ENCODE measurements at places on chromosomes 1 and 21.

DNA sequence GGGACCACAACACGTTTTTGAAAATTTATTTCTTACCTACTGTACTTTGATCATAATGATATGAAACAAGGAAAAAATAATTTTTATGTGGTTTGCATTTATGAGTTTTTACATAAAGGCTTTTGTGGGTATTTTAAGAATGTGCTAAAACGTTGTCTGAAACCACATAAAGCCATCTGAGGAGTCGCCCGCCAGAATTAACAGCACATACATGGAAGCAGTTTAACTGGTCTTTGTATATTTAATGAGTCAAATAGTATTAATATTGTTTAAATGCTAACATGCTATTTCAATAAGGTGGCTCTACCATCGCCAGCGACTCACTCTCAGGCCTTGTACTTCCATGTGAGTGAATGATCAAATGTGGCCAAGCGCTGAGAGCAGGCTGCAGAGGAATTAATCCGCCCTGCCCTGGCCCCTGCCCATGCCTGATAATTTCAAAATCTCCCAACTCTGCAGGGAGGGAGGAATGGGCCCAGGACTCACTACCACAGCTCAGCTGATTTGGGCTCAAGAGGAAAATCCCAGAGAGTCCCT, 49.6 kb downstream of the SLC66A1 start:
- DNase-seq, result no peak

- no peak for DNase-seq
Observed at GRCh38 chr1:228446852-228447251, 30.2 kb upstream of the TRIM17 start.

DNA sequence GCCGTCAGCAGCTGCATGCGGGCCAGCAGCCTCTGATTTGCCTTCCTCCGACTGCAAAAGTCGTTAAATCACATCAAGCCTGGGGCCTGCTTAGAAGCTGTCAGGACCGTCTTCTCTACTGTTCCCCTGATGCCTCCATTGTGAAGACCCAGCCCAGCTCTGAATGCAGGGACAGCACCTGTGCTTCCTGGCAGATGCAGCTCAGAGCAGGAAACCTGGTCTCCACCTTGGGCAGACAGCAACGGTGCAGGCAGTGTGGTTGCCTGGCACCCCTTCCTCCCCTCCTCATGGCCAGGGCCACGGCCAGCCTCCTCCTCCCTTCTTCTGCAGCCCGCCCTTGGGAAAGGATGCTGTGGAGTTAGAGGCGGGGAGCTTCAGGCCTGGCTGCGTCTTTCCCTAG, 92.3 kb upstream of the COL6A1 start:
- DNase-seq, result no peak

DNA sequence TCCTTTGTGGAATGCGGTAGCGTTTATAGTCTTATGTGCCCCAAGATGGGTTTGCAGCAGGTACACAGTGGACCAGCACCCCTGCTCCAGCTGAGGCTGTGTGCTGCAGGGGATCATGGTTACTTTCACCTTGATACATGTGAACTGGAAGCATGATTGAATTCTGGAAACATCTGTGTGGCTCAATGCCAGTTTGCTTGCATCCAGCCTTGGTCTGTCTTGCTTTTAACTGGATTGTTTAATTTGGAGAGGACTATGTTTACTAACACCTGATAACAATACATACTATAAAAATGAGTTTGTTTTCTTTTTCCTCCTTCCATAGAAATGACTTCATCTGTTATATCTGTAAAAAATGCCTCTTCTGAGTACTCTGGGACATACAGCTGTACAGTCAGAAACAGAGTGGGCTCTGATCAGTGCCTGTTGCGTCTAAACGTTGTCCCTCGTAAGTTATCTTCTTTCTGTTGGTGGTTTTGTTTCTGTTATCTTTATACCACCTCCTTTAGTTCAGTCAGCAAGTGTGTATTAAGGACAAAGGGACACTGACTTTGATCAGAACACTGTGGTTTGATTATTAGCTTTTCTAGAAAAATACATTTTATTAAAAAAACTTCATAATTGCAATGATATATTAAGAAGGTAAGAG, 47.7 kb downstream of the CXADR start:
- no peak for DNase-seq

- DNase-seq, result no peak
Observed at GRCh38 chr1:225767634-225768540, 9.7 kb upstream of the SRP9 start.

GRCh38 chr1:247681288-247681897, 1.9 kb upstream of the OR13G1 start:
- DNase-seq, result peak; percentile 34

GRCh38 chr21:41932191-41932575, 21.6 kb downstream of the C2CD2 start:
- DNase-seq, result peak; percentile 16

DNA sequence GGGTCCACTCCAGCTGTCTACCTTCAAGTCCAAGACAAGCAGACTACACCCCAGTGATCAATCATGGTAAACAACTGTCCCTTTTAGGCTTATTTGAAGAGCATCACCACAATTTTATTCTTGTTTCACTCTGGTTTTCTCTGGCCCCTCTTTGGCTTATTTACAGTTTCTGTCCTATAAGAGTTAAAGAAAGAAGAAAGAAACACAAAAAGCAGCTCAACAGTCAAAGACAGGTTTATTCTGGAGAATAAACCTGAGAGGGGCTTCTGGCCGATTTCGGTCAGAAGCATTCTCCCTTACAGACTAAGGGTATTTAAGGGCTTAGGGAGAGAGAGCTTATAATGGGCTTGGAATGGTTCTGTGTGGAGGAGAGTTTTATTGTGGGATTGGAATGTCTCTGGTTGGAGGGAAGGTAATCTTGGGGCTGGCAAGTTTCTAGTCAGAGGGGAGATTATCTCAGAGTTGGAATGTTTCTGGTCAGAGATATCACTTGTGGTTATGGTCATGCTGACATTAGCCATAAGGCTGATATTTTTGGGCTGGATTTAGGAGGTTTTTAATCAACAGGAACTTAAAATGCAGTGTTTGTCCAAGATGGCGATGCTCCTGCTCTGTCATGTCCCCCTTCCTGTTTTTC, 161.0 kb downstream of the URB2 start:
- DNase-seq, result no peak

DNA sequence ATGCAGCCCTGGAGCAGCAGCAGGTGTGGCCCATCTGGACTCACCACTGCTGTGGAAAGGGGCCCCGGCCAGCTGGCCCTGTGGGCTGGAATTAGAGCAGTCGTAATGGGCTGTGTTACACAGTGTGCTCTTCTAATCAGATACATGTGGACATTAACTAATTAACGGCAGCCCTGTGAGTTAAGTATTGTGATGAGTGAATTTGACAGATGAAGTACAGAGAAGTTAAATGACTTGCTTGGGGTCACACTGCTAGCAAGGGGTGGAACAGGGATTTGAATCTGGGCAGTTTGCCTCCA, 58.6 kb downstream of the MDM4 start:
- no peak for DNase-seq

DNA sequence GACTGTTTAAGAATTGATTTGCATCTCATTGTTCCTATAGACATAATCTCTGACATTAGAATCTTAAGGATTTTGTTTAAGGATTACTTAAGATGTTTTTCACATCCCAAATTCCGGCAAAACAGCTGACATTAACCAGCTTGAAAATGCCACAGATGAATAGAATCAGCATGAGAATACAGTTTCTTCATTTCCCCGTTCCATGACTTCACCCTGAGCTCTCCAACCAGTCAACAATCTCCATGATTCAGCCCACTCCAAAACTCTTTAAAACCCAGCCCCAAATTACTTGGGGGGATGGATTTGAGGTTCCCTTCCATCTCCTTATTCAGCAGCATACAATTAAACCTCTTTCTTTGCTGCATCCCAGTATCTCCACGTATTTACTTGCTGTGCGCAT, 201.0 kb downstream of the LYPLAL1 start:
- no peak for DNase-seq

DNA sequence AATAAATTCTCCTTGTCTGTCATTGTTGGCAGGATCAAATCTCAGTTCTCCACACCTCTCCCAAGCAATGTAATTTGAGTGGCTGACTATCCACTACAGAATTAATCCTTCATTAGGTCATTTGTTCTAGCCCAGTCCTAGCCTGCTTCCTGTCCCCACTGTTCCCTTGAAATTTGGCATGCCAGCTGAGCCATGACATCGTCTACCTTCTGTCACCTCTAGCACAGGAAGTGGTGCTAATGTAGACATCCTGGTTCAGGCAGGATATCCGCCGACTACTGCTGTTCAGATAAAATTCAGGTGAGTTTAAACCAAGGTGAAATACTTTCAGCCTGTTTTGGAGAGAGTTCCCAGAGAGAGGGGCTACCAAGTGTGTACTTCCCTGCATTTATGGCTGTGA, 5.9 kb downstream of the CHRM3 start:
- no peak for DNase-seq

GRCh38 chr1:27496604-27497155, 6.7 kb upstream of the WASF2 start:
- DNase-seq, result no peak

DNA sequence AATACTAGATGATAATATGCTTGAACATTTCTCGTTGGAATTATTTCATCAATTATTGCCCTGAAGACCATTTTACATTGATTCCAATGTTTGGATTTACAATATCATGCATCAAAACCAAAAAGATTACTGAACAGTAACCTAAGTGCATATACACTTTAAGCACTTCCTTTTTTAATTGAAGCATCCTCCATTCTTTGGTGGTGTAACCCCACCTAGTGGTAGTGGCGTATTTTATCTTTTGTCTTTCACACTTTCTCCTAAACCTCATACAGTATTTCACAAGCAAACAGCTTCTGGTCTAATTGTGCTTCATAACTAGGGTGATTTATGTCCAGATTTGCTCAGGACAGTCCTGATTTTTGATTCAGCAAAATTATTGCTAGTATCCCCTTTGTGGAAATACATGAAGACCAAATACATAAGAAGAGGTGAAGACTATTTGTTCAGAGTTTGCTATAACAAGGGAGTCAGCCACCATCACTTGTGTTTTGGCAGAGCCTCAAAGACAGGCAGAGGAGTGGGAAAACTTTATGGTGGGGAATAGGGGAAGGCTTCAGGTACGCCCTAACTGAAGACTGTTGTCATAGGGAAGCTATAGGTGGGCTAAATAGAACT, 3.4 kb upstream of the NVL start:
- peak; percentile 50 for DNase-seq

DNA sequence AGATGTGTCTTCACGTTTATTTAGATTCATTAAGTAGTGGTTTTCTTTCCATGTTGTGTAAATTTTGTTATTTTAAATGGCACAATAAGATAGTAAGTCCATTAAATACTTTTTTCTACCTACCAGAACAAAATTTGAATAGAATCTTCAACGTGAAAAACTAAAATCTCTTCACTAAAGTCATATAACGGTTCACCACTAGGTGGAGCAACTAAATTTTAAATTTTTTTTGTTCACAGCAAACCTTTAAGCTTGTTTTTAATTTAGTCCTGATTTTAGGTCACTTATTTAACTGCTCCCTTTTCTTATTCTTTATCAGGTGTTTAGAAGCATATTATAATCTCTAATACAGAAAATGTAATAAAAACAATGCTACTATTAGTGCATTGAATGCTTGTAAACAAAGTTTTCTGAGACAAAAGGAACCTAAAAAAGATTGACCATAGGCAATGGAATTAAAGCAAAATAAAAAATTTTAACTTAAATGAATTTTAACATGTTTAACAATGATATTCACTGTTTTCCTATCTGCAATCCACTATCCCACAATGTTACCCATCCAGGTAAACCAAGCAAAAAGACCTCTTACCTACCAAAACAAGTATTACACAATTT, 28.3 kb upstream of the PKN2 start:
- DNase-seq, result peak; percentile 17

- DNase-seq, result no peak
Observed at GRCh38 chr1:67586596-67586995, 98.4 kb upstream of the GADD45A start.

GRCh38 chr21:44653656-44654575, 543 bp downstream of the KRTAP12-4 start:
- no peak for DNase-seq

DNA sequence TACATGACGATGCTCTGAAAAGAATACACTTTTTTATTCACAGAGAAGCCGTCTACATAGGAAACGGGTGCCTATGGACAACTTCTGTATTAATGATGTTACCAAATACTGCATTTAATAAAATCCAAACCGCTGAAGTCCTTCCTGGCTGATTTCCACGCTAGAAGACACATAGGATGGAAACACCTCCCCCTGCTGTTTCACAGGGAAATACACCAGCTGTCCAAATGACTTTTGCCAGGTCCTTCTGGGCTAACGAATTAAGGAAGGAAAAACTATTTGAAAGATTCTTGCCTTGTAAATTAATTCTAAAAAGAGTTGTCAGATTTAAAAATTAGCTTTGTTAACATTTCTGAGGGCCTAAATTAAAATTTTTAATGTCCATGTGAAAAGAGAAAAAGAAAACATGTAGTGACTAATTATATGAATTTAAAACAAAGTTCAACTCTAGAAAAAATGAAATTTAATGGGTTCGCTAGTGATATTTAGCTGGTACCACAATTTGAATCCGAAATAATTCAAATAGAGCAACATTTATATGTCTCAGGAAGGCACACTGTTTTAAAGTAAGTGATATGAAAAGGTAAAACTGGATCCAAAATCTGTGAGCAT, 146.0 kb downstream of the RERE start:
- no peak for DNase-seq

- no peak for DNase-seq
Observed at GRCh38 chr1:40838980-40839942, 22.9 kb downstream of the CITED4 start.

DNA sequence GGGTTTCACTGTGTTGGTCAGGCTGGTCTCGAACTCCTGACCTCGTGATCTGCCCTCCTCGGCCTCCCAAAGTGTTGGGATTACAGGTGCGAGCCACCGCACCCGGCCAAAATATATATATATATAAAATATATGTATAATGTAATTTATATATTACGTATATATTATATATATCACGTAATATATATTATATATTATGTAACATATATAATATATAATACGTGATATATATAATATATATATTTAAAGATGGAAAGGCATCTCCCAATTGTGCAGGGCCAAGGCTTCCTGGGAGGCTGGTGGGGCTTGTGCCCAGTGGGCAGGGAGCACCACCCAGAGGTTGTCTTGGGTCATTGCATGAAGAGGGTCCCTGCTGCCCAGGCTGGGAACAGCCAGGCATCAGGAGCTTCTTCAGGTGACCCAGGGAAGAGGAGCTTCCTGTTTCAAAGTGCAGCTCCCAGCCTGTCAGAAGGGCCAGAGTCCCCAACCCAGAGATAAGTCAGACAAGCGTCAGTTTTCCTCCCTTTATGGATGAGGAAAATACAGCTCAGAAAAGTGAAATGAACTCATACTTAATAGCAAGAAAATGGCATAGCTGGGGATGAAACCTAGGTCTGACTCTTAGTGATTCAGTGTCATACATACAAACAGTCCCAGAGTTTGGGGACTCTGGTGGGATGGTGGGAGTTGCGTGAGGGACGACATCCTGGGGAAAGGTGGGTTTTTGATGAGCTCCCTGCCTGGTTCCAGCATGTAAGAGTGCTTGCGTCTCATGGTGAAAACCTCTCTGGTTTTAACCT, 12.0 kb downstream of the UBE2Q1 start:
- DNase-seq, result peak; percentile 83

- no peak for DNase-seq
Observed at GRCh38 chr1:51325878-51326755, 4.2 kb downstream of the TTC39A start.

GRCh38 chr1:119784191-119784781, 15.6 kb upstream of the HMGCS2 start:
- DNase-seq, result no peak

- DNase-seq, result no peak
Observed at GRCh38 chr1:80248886-80249285, 1242.4 kb upstream of the ADGRL4 start.

- DNase-seq, result no peak
Observed at GRCh38 chr1:235702412-235702811, 52.8 kb upstream of the GNG4 start.

All from GM13977 (cell line).